ENCODE measurements at places on chromosomes 6 and 20.
A peak's percentile ranks its signal among the peaks of the same experiment; 100 is the strongest.

GRCh38 chr20:24066076-24066700 lies 77.6 kb upstream of the GGTLC1 start:
- DNase-seq: no peak

DNA sequence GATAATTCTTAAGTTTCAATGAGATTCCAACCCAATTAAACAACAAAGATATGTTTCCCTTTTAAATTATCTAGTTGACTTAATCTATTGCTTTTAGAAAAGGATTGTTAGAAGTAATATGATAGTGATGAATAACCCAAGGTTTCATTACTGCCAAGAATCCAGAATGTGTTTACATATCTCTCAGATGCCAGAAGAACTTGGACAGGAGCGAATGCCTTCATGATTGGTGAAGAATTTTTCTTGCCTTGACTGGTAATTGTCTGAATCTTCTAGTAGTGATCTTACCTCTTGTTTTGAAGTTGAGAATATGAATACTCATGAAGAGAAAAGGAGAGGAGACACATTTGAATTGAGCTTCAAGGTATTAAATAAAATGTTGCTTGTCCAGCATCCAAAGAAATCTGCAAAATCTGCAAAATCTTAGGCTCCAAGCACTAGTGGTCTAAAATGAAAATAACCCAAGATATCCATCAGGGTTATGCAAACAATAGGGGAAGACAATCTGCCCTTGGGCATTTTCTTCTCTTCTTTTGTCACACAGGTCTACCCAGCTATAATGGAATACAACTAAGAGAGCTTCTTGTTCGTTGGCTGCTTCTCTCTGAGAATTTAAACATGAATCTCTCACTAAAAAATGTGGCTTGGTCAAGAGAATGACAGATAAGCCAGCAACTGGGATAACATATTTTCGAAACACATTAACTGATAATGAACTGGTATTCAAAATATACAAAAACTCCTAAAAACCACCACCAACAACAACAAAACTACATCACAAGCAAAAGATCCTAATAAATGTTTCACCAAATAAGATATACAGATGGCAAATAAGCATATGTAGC lies 928.9 kb downstream of the EYS start:
- DNase-seq: no peak

DNA sequence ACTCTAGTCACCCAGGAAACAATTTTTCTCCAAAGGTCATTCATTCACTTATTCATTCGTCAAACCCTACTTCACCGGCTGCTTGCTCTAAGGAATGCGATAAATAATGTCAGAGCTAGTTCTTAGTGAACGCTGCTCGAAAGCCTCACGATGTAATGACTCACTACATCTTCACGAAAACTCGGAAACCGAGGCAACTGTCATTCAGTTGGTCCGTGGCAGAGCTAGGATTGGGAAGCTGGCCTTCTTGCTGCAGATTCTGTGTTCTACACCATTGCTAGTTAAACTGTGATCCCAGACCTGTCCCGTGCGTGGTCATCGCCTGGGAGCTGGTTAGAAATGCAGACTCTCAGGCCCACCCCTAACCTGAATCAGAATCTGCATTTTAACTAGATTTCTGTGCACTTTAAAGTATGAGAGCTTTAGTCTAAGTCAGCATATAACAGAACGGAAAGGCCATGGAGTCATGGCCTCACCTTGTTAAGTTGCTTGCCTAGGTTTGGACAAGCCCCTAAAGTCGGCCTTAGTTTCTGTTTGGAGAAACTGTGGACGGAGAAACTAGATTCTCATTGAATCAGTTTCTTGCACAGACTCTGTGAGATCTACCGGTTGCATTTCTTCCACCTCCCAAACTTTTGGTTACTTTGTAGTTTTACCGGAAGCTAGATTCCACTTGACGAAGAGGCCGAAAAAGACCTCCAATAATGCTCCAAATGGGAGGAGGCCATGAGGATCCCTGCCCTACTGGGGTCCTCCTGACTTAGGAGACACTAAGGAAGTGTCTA lies 651 bp upstream of the CCND3 start:
- no peak for DNase-seq

DNA sequence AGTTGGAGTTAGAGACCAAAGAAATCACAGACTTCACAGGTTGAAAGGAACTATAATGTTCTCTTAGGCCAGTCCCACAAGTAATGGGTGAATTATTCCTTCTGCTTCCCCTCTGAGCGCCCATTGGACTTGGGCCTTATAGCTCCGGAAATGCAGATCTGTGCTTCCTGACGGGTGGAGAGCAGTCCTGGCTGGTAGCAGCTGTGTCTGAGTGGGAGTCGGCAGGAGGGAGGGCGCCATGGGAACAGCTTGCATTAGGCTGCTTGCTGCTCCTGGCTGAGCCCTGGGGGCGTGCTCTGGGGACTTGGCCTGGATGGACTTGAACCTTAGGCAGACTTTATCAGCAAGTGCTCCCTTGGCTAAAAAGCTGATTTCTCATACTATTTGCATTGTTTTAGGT lies 18.4 kb upstream of the NUP153 start:
- DNase-seq: peak; percentile 47

GRCh38 chr20:51404297-51405060 lies 138.0 kb downstream of the NFATC2 start:
- DNase-seq: no peak

DNA sequence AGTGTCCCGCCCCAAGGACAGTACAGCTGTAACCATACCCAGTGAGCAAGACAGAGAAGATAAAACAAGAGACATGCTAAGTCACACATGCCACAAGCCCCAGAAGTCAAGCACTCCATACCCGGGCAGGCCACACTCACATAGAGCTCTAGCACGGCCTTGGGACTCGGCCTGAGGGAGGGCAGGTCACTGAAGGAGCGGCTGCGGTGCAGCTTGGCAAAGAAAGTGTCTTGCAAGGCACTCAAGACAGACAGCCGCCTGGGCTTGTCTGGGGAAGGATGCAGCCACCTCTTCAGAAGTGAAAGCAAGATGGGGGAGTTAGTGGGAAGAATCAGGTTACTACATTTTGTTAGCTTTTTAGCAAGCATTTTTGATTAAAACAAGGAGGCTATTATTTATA lies 48.7 kb upstream of the ARMH2 start:
- no peak for DNase-seq

- DNase-seq: no peak
Measured at GRCh38 chr6:38113825-38114576, 294.5 kb downstream of the ZFAND3 start.

DNA sequence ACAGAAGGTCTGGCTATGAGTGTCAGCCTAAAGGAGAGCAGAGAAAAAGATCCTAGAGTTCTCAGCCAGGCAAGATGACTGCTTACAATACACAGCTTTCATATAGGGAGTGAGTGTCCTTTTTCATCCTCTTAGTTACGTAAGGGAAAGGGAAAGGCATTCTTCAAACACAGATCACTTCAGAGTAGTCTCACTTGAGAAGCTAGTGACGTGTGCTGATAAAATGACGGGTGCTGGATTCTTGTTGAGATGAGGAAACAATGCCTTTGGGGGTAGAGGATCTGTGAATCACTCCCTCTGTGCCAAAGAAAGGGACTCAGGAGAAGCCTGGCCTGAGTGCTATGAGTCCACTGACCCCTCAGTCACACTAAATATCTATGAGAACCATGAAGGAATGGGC lies 117.3 kb downstream of the QRSL1 start:
- no peak for DNase-seq

GRCh38 chr20:63083831-63084562 lies 77.2 kb upstream of the BHLHE23 start:
- no peak for DNase-seq

- DNase-seq: no peak
Measured at GRCh38 chr20:22575087-22575721, 9.2 kb downstream of the FOXA2 start.

- DNase-seq: no peak
Measured at GRCh38 chr20:50870561-50871161, 60.6 kb downstream of the ADNP start.

GRCh38 chr6:304833-305370 lies 12.6 kb downstream of the DUSP22 start:
- DNase-seq: no peak
